ENCODE measurements at places on chromosomes 2 and 18.
A peak's percentile ranks its signal among the peaks of the same experiment; 100 is the strongest.

GRCh38 chr2:675982-676646 lies 1.1 kb downstream of the TMEM18 start:
- DNase-seq: peak; percentile 48

DNA sequence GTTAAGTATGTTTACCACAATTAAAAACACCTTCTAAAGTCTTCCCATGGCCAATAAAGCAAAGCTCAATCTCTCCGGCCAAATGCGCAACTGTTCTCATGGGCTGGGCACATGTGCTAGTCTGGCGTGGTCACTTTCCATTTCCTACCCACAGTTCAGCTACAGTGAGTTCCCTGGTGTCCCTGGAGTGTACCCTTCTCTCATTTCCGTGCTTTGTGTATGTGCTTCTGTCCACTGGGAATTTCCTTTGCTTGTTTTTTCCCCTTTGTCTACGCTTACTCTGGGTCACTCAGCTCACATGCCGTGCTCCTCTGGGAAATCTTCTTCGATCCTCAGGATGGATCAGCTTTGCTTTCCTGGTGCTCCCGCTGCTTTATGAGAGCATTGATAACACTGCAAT lies 69.6 kb upstream of the GYPC start:
- DNase-seq: no peak

GRCh38 chr2:181178823-181179412 lies 198.5 kb downstream of the UBE2E3 start:
- peak; percentile 22 for DNase-seq

GRCh38 chr18:57806201-57806977 lies 3.3 kb upstream of the ATP8B1 start:
- DNase-seq: no peak

GRCh38 chr2:183148955-183149354 lies 24.7 kb downstream of the NUP35 start:
- DNase-seq: no peak

- DNase-seq: no peak
These were observed 55.4 kb downstream of the UXS1 start for GRCh38 chr2:106138543-106139237.
